ENCODE measurements at places on chromosomes 11 and 22.

DNA sequence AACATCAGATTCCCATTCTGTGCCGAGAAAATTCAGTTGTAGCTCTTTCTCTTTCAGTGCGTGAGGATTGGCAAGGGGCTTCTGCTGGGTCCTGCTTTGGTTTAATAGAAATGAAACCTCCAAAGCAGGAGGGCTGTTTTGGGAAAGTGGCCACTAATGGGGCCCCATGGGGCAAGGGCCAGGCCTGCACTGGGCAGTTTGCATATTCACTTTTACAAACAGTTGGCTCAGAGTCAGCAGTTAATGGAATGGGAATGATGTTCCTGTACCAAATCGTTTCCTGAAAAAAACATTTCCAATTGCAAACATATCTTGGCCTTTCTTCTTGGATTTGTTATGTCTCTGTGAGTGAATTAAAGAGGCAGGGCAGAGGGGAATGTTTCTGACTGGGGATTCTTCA is 92.1 kb downstream of the PARVA start:
- DNase-seq, result no peak

GRCh38 chr22:22856364-22856763 is 31.3 kb upstream of the IGLL5 start:
- no peak for DNase-seq

- no peak for DNase-seq
Measured at GRCh38 chr11:45056529-45056928, 89.9 kb upstream of the PRDM11 start.

GRCh38 chr22:48382197-48382596 is 1445.5 kb downstream of the BRD1 start:
- DNase-seq, result no peak

GRCh38 chr22:44937216-44937615 is 72.6 kb downstream of the PHF21B start:
- DNase-seq, result no peak

- DNase-seq, result no peak
Measured at GRCh38 chr11:46533396-46534100, 60.3 kb downstream of the AMBRA1 start.

GRCh38 chr11:27111896-27112295 is 71.3 kb downstream of the BBOX1 start:
- no peak for DNase-seq

DNA sequence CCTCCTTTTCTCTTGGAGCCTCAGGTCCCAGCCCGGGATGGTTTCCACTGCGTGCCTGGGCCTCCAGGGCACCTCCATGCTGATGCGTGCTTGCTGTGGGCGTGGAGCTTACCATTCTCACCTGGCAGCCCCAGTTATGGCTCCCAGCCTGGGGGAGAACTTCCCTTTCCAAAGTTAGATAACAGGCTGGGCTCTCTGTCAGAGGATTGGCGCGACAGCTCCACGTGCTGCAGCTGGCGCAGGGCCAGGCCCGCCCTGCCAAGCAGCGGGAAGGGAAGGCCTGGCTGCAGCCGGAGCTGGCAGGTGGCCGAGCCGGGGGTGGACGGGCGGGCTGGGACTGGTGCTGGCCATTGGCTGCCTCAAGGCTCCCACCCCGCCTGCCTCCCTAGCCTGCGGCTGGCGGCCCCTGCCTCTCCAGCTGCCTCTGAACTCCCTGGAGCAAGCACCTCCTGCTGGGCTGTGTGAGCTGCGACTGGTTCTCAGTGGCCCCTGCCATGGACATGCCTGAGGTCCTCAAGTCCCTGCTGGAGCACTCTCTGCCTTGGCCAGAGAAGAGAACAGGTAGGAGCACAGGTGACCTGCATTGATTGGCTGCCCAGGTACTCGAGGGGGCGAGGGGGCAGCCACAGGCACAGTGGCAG is 14.6 kb upstream of the TEF start:
- peak; percentile 89 for DNase-seq

DNA sequence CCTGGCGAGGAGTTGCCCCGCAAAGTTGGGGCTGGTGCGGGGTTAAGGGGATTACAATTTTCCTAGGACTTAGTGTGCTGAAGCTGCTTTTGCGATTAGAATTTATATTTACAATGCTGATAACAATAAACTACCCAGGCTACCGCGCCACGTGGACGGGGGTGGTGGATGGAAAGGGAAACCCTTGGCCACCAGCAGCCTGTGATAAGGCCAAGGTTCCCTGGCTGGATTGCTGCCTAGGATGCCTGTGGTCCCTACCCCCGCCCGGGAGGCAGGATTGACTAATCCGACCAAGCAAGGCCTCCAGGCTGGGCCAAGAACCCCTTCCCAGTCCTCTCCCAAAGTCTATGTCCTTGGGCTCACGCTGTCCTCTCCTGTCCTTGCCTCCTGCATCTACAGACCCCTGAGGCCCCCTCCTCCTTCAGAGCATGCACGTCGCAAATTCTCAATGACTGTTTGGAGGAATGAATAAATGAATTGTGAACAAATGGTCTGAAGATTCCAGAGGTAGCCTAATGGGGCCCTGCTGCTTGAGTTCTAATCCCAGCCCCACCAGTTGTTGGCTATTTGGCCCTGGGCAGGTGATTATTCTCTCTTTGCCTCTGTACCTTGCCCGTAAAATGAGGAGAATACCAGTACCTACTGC is 7.6 kb upstream of the CHKA start:
- DNase-seq, result peak; percentile 72
